Aorta (tissue), 5 donors: ENCODE measurements at places on chromosomes 2 and 18. TPM values are rescaled to one million over a fixed set of nuclear protein-coding genes. Genes with fewer than 3 reads are reported as not detected.
A peak's percentile ranks its signal among the peaks of the same experiment; 100 is the strongest.

- peaks cover 11% of the 10 kb centered on the region for H3K4me1 ChIP-seq
- no peak overlapping the region for H3K4me3 ChIP-seq
- no peak for DNase-seq
Measured at GRCh38 chr2:98710734-98711133, 20.2 kb downstream of the MGAT4A start.

ITGAV gene
- total RNA-seq: 146 TPM

DNA sequence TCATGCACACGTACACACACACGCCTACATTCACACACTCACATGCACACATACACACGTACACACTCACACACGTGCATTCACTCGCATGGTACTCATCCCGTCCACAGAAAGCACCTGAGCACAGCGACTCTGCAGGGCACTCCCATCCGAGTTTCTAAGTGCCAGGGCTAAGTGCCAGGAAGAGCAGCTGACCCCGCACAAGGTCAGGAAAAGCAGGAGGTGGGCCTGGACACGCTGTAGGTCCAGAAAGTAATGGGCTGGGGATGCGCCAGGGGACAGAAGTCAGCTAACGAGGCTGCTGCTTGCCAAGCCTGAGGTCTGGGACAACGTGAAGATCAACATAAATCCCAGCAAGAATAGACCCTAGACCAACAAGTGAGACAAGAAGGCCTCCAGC is 15.8 kb downstream of the ADI1 start:
- no peak overlapping the region for H3K27ac ChIP-seq
- DNase-seq: peak; percentile 30
- peaks cover 9% of the 10 kb centered on the region for H3K36me3 ChIP-seq
- no peak overlapping the region for H3K4me3 ChIP-seq

VWA3B gene
- total RNA-seq: 0.36 TPM
